ENCODE measurements at places on chromosomes 7 and 10.

DNA sequence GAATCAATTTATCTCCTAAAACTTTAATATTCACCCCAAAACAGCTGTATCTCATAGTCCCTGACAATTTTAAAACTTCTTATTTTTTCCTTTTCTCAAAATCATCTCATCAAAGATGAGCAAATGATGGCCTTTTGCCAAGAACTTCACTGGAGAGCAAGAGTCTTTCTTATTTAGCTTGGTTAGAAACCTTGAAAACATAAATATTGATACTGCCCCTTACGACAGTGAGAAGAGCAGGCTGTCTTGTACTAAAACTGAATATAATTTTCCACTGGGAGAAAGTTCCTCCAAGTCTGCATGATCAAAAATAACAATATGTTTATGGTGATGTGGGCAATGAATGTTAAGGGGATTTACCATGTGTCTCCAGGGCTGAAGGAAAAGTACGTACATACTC lies 109.0 kb downstream of the COL28A1 start:
- no peak for DNase-seq

DNA sequence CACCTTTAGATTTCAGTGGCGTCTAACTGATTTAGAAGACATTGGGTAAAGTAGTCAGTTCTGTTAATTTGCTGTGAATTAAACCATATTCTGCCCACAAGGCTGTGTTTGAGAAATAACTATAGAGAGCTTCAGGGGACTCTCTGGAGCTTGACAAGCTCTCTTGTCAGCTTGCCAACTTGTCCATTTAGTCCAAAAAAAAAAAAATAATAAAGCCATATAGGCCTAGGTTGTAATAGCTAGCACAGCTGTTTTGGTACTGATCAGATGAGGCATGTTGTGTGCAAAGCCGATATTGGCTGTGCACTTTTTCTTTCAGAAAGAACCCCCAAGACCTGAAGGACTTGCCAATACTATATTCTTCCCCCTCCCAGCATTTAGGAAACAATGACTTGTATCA lies 20.2 kb upstream of the ZNF282 start:
- no peak for DNase-seq

GRCh38 chr7:35253710-35254495 lies at the start of gene TBX20:
Gene TBX20, minus strand, starts transcription at chr7:35254100. Its CDS starts 480 bp downstream, at chr7:35253620.
- DNase-seq, result no peak

DNA sequence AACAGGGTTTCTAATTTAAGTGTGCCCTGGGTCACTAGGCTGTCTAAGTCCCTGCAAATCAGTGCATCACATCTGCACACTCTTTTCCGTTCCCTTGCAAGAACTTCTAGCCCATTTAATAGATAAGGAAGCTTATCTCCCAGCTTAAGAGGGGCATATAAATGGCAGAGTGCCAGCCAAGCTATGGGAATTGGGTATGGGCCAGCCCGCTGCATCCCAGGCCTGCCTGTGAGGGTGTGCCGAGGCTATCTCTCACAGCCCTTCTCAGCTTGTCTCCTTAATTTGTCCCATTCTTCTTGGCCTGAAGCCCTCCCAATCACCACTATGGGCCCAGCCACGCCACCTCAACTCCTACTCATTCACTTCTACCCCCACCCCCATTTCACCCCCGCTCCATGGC lies 14.7 kb downstream of the AQP1 start:
- DNase-seq, result no peak

DNA sequence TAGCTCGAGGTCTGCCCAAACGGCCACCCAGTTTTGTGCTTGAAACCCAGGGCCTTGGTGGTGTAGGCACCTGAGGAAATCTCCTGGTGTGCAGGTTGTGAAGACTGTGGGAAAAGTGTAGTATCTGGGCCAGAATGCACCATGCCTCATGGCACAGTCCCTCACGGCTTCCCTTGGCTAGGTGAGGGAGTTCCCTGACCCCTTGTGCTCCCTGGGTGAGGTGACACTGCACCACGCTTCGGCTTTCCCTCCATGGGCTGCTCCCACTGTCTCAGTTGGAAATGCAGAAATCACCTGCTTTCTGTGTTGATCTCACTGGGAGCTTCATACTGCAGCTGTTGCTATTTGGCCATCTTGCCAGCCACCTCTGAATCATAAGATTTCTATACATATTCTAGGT lies 62.4 kb upstream of the CDK6 start:
- no peak for DNase-seq

DNA sequence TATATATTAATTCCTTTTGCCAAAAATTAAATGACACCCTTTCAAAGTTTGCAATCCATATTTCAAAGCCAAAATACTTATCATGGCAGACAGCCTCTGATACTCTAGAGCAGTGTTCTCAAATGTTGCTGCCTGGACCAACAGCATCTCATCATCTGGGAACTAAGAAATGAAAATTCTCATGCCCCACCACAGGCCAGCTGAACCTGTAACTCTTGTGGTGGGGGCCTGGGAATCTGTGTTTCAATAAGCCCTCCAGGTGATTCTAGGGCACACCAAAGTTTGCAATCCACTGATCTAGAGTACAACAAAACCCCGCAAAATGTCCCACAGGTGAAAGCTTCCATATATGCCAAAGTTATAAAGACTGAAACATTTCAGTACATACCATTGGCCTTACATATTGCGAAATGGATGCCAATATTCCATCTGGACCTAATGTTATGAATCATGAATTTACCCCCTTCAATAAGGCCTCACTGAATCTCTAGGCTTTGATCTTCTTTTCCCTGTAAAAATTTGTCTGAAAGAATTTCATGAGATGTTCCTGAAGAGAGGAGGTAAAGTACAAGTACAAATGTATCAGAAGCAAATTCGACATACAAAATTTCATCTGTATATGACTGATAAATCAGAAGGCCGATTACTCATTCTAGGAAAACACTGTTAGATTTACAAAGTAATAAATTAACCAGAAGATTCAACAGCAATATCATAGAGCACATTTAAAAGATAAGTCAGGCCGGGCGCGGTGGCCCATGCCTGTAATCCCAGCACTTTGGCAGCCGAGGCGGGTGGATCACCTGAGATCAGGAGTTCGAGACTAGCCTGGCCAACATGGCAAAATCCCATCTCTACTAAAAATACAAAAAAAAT lies 25.3 kb upstream of the EPC1 start:
- no peak for DNase-seq

DNA sequence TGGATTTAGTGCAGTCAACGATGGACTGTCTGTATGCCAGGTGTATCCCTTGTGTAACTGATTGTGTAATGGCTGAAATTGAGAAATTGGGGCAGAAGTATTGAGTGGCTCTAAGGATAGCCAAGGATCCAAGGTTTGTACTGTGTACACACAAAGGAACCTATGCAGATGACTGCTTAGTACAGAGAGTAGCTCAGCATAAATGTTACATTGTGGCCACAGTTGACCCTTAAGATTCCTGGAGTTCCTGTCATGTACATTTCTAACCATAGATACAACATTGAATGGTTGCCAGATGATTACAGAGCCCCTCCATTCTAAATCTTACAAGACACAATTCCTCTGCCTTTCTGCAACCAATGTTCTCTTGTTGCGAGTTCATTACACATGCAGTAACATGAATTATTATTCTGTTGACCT lies 25.3 kb downstream of the CCDC126 start:
- DNase-seq, result no peak

GRCh38 chr7:99404977-99405320 lies 3.4 kb downstream of the PDAP1 start:
- DNase-seq, result no peak

DNA sequence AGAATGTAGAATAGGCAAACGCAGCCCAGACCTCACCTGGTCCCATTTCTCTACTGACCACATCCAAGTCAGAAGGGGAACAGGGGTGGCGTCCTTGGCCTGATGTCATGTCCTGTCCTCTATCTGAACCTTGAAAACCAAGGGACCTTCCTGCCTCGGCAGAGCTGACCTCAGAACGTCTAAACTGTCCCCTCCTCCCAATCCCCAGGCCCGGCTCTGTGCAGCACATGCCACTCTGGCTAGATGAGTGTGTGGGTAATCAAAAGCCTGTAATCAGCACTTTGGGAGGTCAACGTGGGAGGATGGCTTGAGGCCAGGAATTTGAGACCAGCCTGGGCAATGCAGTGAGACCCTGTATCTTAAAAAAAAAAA lies 46.5 kb upstream of the ZNF479 start:
- no peak for DNase-seq

GRCh38 chr7:144087230-144087629 lies 1.2 kb downstream of the OR2A12 start:
- DNase-seq, result no peak

DNA sequence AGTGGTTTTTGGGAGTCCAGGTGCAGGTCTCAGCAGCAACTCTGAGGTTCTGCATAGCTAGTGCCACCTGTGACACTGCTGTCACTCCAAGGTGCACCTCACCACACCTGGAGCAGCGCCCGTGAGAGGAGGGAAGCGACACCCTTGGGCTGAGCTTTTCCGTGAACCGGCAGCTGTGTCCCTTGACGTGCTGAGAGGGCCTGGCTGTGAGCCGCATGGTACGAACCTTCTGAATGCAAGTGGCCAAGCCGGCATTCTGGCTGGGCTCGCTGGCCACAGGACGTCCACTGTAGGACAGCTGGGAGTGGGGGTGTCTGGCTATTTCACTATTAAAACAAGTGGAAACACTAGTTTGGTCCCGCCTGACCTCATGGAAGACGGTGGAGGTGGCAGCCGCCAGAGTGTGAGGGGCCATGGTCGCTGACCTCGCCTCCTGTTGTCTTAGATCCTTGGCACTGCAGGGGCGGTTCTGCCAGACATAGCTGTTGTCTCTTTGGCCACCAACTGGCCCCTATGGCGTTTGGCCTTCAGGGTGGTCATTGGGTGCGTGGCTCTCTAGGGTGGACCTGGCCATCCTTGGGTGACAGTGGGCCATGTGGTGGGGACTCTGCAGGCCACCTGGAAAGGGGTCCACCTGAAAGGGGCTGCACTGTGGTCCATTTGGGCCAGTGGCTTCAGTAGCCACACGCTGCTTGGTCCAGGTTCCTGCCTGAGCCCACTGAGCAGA lies 12.9 kb downstream of the INPP5A start:
- DNase-seq, result no peak

GRCh38 chr7:114924038-114924712 lies 2.3 kb downstream of the MDFIC start:
- DNase-seq, result no peak

- DNase-seq, result no peak
Measured at GRCh38 chr10:89301721-89302445, at the start of gene IFIT2. Gene IFIT2, plus strand, starts transcription at chr10:89302046. Its CDS starts 78 bp downstream, at chr10:89302124.

GRCh38 chr7:92025260-92025659 lies 84.6 kb downstream of the AKAP9 start:
- DNase-seq, result no peak

- no peak for DNase-seq
Measured at GRCh38 chr10:30464675-30465074, 30.7 kb downstream of the MAP3K8 start.

- DNase-seq, result no peak
Measured at GRCh38 chr7:25168145-25168544, 43.1 kb upstream of the CYCS start.

- no peak for DNase-seq
Measured at GRCh38 chr7:7820939-7821338, 102.5 kb upstream of the RPA3 start.

DNA sequence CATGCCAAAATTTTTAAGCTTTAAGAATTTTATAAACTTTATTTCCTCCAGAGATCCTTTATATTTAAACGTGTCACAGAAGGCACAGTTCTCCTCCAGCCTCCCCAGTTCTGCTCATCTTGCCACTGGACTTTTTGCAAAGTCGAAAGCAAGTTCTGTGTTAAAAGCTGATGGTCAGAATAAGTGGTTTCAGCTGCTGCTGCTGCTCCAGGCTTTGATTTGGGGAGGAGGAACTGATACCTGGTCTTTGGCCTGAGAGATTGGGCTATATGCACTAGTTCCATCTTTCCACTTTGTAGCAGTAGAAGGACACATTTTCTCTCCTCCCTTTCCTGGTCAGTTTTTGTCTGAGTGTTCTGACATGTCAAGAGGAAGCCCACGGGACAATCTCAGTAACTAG lies 435.9 kb upstream of the PHF14 start:
- DNase-seq, result no peak

DNA sequence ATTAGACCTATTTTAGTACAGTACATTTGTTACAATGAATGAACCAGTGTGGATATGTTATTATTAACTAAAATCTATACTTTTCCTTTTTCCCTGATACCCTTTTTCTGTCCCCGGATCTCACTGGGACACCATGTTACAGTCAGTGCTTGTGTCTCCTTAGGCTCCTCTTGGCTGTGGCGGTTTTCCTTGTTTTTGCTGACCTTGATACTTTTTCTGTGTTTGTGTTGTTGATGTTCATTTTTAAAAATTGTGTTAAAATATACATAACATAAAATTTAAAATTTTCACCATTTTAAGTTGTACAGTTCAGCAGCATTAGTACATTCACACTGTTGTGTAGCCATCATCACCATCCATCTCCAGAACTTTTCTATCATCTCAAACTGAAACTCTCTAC lies 54.2 kb upstream of the OSBPL3 start:
- no peak for DNase-seq

DNA sequence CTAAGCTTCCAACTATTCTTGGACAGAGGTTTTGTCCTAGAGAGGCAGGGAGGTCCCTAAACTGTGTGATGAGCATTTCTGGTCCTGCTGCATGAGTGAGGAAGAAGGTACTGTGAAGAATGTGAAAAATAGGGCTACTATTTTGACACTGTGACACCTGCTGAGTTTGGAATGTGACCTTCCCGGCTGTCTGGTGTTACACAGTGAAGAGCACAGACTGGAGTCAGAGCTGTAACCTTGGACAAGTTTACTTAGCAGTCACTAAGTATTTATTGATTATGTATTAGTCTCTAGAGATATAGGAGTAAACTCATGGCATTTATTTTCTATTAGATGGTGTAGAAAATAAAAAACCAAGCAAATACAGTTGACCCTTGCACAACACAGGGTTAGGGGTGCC lies 12.3 kb downstream of the GOLGA7B start:
- no peak for DNase-seq

DNA sequence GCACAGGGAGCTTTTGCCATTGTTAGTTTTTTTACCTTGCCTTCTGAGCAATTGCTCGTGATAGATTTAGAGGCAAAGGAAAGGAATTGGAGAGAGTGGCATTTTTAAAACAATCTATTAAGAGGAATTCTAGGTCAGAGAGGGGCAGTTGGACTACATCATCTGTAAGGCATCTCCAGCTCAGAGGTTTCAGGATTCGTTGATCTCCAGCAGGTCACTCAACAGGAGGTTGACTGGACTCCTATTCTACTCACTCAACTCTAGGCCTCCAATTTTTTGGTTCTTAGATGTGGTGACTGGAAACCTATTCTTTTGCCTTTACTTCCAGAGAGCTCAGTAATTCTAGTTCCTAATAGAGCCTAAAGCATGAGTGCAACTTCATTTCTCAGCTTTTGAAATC lies 42.8 kb downstream of the TBXAS1 start:
- DNase-seq, result no peak

All from stimulated activated CD4-positive, alpha-beta T cell treated with anti-CD3 and anti-CD28 coated beads, Interleukin-1b, Interleukin-23, amount 100 ng/mL, for 1 hour (primary cell).